ENCODE measurements at places on chromosomes 12 and 14.

DNA sequence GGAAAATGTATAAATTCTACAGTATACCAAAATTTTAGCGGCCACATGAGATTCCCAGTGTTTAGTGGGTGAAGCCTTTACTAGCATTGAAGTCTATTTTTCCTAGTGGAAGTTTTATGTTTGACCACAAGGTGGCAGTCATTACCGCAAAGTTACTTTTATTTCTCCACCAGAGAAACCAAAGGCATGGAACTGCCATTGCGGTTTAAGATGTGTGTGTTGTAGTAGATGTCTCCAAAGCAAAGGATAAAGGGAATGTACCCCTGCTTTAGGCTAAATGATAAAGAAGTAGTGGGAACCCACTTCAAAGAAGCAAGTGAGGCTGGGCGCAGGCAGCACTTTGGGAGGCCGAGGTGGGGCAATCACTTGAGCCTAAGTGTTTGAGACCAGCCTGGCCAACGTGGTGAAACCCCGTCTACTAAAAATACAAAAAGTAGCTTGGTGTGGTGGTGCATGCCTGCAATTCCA lies 140.5 kb downstream of the PRKCH start:
- peak; percentile 90 for DNase-seq

DNA sequence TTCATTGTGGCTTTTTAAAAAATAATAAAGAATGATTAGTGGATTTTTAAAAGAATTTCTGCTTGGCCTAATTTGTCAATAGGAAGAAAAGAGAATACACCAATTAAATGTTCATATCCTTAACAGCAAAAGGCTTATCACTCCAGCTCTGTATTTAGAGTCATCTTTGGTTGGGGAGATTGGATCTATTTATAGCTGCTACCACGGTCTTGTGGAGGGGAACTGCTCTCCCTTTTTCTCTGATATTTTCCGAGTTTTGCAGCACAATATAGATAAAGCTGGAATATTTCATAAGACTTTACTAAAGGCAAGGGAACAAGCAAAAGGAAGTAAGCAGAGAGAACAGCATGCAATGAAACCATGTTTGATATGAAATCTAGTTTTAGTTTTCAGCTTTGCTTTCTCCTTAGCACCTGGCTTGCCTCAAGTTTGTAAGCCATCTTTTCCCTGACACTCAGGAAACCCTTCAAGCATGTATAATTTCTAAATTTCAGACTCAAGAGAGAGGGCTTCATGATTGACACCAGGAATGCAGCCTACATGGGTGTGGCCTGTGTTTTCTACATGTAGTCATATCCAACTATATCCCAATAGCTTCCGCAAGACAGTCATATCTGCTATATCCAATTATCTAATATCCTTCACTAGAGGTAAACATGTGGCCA lies 35.2 kb downstream of the BRMS1L start:
- DNase-seq: no peak

DNA sequence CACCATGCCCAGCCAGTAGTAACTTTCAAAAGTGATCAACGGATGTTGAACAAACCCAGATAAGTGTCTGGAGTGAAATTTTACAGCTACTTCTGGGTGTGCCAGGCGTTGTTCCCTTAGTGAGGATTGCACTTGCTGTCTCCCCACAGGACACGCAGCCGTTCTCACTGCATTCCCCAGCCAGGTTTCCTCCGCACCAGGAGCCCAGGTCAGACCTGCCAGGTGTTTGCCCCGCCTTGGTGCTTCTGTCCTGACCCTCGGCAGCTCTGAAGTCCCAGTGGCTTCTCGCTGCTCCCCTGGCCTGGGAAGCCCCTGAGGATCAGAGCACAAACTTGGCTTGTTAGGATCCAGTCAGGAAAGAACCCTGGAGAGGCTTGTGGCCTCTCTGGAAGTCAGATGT lies 36.2 kb downstream of the MMAB start:
- no peak for DNase-seq

- DNase-seq: no peak
Observed at GRCh38 chr14:22002860-22003284, 329.3 kb upstream of the OR4E1 start.

- DNase-seq: no peak
Observed at GRCh38 chr14:105333020-105333490, 18.5 kb downstream of the PACS2 start.

GRCh38 chr14:21205678-21206581 lies 50.1 kb upstream of the OR5AU1 start:
- DNase-seq: no peak

GRCh38 chr12:93979189-93979588 lies 169.2 kb upstream of the PLXNC1 start:
- DNase-seq: no peak

DNA sequence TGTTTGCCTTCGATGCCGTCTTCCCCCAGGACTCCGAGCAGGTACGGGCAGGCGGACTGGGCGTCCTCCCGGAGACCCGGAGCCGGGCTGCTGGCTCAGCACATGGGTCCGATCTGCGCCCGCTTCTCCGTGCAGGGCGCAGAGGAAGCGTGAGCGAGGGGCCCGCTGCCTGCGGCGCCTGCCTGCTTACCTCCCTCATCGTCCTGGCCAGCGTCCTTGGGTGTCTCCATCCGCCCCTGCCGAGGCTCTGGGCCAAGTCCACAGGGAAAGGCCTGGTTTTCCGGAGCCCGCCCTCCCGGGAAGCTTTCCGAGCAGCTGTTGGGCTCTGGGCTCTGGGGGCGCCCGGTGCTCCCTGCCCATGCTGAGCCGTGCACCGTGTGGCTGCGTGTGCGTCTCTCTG lies 33.5 kb downstream of the KIF26A start:
- no peak for DNase-seq

DNA sequence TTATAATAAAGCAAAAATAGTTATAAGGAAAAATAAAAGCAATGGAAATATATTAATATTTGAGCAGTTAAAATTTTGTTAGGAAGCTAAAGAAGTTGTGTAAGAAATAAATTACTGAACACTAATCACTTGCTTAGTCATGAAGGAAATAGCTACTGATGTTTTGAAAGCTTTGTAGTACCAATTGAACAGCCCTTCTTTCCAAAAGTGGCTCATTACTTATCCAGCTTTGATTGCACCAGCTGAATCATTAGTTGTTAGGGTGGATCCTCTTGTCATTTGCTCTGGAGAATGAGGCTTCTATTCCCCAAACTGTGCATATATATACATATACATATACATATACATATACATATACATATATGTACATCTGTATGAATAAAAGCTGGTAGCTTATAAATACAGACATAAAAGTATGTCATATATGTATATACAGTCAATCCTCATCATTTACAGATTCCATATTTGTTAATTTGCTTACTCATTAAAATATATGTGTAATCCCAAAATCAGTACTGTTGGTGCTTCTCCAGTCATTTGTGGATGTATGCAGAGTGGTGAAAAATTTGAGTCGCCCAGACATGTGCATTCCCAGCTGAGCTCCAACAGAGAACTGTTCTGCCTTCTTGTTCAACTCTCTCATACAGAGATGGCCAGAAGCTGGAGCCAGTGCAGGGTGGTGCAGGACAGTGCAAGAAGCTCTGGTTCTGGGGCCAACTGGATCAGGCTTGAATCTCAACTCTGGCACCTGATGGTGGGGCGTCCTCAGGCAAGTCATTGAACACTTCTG lies 214.1 kb downstream of the RPAP3 start:
- no peak for DNase-seq

DNA sequence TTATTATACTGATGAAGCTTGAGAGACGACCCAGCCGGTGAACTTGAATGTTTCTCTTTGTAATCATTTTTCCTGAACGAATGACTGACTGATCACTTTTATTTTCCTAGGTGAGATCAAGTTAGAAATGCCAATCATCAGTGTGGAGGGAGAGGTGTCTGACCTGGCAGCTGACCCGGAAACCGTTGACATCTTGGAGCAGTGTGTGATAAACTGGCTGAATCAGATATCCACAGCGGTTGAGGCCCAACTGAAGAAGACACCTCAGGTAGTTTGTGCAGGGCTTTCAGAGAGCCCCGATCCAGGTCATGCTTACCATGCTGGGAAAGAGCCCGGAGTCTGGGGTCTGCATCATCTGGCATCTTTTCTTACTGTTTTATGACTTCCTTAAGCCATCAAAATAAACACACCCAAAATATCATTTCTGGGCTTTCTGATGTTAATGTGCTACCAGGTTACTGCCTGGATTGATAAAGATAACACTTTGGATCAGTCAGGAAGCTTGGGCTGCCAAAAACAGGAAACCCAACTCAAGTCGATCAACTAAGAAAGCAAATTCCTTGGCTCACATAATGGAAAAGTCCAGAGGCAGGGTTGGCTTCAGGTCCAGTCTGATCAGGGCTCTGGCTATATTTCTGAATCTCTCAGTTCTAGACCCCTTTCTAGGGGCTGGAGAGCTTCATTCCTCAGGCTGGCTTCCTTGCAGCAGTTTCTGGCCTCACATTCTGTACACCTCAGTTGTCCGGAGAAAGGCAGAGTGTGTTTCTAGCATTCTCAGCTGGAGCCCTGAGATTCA lies 21.1 kb downstream of the DNAH10 start:
- DNase-seq: no peak

- DNase-seq: no peak
Observed at GRCh38 chr12:123404581-123404980, 20.6 kb downstream of the KMT5A start.

GRCh38 chr14:95467657-95468056 lies 48.8 kb downstream of the SYNE3 start:
- peak; percentile 53 for DNase-seq

DNA sequence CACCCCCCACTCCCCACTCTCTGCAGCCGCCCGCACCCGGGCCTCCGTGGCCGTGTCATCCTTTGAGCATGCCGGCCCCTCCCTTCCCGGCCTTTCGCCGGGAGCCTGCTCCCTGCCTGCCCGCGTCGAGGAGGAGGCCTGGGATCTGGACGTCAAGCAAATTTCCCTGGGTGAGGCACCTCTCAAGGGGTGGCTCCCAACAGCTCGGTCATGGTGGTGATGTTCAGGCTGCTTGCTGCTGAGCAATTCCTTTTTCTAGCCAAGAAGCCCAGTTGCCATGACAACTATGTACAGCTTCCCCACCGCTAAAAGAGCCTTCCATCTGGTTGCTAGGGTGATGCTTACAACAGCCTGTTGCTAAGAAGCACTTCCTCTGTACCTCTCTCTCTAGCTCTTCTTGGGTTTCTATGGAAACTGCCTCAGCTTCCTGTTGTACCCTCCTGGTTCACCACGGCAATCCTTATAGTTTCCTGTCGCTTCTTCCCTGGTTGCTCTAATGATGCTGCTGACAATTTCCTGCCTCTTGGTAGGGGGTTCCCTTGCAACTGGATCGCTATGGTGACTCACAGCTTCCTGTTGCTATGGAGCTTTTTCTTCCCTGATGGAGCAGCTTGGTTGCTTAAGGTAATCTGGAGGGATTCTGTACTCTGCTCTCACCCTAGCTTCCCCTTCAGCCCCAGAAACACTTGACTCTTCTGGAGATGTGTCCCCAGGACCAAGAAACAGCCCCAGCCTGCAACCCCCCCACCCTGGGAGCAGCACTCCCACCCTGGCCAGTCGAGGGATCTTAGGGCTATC lies 11.0 kb downstream of the ZNF219 start:
- peak; percentile 83 for DNase-seq

DNA sequence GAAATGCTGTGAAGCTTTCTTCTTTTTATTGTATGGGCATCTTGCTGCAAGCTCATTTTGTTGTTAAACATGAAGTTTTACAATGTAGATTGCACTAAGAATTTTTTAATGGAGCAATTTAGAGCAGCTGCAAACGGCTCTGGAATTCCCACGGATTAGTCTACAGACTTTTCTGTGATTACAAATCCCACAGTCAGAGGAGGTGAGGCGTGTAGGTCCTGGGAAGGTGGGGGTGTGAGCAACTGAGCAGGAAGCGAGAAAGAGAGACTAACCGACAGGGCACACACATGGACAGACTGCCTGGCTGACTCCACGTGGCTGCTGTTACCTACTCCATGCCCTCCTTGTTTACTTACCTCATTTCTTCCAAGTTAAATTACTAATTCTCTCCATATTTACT lies 348.5 kb downstream of the NPAS3 start:
- DNase-seq: no peak

DNA sequence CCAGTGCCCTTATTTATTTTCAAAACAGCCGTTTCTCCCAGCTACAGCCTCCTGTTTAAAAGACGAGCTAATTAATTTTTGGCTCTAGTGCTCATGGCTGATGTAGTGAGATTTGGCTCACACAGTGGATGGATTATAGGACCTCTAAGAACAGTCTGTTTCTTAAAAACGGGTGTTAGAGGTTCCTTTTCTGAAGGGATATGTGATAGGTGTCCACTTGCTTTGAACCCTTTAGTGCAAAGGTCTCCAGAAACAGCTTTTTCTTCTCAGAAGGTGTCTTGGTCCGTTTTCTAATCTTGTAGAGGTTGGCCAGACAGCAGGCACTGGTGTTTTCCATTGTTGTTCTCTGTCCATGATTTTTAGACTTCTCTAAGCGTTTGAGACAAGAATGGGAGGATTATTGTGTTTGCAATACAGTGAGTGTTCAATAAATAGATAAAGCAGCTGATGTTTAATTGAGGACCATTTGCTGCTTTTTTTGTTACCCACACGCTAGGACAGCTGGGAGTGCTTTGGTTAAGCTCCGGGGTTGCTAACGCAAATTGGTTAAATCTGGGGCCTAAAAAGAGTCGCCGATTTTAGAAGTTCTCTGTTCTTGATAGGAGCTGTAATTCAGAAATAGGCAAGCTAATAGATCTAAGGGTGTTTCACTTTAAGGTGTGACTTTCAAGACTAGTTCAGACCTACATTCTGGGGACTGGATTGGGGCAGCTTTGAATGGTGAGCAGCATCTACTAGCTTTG lies 1.0 kb downstream of the BORCS5 start:
- DNase-seq: peak; percentile 85

GRCh38 chr12:68861890-68862289 lies 53.9 kb downstream of the MDM2 start:
- no peak for DNase-seq

DNA sequence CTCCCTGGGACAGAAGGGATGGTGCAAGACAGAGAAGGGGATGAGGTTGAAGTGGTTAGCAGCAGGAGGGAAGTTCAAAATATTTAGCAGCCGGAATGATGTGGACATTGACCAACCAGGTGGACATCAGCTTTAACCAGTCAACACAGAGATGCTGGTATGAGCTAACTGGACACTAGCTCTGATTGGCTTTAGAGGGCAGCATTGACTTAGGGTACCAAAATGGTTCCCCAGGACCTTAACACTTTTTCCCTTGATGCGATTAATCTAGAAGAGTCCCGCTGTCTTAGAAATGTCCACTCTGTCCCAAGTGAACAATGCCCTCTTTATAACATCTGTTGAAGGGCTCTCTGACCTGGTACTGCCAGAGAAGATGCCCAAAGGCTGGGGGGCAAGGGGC lies 134.0 kb upstream of the GSC start:
- no peak for DNase-seq

Data from DMS79 treated with DMSO at 0.1 percent for 48 hours (cell line).